AML-193 (cell line): ENCODE measurements at places on chromosomes 7 and 10.

DNA sequence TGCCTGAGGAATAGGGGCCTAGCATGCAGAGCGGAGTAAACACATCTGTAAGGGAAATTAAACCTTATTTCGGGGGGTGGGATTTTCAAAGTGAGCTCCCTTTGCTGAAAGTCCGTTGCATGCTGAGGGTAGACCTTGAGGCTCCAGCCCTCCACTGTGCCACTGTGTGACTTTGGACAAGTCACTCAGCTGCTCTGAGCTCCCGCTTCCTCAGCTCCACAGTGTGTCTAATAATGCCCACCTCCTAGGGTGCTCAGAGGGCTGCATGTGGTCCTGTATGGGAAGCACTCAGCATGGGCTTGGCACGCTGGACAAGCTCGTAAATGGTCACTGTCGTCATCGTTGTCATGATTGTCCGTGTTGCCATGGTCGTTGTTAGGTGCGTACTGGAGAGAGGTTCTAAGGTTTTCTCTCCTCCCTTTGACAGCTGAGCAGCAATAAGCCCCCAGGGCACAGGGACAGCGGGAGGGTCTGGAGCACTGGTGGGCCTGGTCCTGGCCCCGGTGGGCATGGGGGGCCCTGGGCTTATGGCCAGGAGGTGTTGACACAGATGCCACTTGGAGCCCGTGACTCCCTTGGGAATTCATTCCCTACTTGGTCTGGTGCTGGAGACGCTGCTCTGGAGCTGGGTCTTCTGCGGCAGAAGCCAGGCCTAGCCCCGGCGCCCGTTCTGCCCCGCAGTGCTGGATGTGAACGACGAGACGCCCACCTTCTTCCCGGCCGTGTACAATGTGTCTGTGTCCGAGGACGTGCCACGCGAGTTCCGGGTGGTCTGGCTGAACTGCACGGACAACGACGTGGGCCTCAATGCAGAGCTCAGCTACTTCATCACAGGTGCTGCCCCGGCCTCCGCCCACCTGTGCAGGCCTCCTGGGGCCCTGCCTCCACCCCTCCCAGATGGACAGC, 13.1 kb downstream of the C10orf105 start:
- no peak for DNase-seq

DNA sequence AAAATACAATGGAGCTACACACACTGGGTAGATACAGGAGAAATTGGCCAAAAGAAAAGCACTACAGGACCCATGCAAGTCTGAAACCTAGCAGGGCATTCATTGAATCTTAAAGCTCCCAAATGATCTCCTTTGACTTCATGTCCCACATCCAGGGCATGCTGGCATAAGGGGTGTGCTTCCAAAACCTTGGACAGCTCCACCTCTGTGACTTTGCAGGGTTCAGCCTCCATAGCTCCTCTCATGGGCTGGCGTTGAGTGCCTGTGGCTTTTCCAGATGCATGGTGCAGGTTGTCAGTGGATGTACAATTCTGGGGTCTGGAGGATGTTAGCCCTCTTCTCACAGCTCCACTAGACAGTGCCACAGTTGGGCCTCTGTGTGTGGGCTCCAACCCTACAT, 626.3 kb upstream of the POT1 start:
- no peak for DNase-seq

- no peak for DNase-seq
Measured at GRCh38 chr10:4947039-4947634, 16.1 kb upstream of the AKR1C1 start.

DNA sequence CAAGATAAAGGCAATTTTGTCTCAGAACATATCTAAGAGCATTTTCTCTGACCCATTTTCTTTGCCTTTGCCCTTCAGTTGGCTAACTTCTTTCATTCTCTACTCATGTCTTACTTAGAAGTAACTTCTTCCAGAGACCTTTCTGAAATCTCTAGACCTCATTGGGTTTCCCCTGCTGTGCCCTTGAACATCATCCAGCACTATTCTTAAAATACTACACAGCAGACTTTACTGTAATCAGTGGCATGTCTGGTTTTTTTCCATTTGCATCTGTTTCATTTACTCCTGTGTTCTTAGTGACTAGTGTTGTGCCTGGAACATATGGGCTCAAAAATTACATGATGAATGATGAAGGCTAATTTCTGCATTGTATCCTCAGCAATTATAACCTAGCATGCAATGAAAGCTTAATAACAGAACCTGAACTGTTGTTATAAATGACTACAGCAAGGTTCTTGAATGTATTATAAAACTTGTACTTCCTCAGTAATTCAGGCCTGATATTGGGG, 301.9 kb downstream of the CDK14 start:
- DNase-seq = no peak

- DNase-seq = peak; percentile 87
Measured at GRCh38 chr7:88278881-88279280, 27.8 kb downstream of the STEAP4 start.

- no peak for DNase-seq
Measured at GRCh38 chr7:24346716-24347115, 62.7 kb downstream of the NPY start.

- no peak for DNase-seq
Measured at GRCh38 chr10:61067671-61068336, 123.8 kb upstream of the RHOBTB1 start.

- DNase-seq = no peak
Measured at GRCh38 chr7:125098377-125098970, 168.8 kb upstream of the POT1 start.

DNA sequence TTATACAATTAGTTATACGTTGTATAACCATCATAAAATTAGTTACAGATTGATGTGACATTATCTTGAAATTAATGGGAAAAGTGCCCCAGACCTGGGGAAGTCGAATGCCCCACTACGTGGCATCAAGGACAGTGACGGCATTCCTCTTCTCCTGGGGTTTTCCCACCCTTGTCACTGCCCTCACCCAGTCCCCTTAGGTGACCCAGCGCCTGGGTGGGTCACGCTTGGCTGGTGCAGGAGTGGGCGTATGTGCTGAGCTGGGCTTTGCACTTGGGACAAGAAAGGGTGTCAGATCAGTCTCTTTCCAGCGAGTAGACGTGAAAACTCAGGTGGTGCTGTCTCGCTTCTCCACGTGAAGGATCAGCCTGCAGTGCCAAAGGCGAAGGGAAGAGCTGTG, 7.6 kb downstream of the FOXK1 start:
- no peak for DNase-seq

DNA sequence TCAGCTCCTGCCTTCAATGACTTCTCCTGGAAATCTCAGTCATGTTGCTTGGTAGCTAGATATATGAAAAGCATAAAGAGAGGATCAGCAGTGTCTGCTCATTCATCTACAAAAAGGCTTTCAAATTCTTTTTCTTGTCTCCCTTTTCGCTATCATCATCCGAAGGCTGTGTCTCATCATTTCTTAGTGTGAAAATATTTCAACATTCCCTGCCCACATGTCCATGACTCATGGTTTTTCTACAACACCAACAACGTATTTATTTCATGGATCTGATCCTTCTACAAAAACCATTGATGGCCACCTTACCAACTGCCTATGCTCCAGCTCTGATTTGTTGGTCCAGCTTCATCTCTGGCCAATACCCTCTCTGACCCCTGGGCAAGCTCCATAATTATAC, 472.5 kb upstream of the GHITM start:
- DNase-seq = no peak
